Kidney capillary endothelial cell (primary cell): ENCODE measurements at places on chromosomes 6 and 20.

DNA sequence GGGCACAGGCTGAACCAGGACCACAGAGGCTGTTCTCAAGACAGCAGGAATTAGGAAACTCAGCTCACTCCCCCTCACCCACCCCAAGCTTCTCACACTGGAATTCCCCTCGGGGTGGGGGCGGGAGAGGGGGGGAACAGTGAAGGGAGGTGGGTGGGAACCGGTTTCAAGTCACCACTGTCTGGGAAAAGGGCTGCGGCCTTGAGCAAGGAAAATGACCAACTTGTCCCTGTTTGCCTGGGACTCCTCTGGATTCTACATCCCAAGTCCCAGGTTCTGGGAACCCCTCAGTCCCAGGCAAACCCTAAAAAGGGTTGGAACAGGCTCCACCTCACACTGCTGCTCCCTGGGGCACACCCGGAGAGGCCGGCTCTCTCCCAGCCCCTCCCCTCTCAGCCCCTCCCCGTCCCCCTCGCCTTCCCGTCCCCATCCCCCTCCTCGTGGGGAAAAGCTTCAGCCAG is 230.7 kb downstream of the TFAP2C start:
- no peak for DNase-seq

- peak; percentile 60 for DNase-seq
These were observed 648.8 kb upstream of the AGPAT4 start for GRCh38 chr6:161922631-161923119.

DNA sequence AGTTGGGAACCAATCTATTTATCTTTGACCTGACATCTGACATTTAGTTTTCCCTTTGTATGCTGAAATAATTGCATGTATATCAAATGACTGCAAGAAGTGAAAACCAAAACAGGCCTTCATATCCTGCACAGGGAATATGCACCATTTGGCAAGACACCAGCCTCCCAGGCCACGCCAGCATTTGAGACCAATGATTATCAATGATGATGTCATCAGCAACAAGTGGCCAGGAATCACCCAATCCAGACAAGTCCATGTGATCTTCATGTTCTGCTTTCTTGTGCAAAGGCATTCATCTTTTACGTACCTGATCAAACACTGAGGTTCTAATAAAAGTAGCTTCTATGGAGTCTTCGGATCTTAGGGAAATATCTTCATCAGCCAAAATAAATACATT is 107.4 kb upstream of the TENT5A start:
- no peak for DNase-seq

DNA sequence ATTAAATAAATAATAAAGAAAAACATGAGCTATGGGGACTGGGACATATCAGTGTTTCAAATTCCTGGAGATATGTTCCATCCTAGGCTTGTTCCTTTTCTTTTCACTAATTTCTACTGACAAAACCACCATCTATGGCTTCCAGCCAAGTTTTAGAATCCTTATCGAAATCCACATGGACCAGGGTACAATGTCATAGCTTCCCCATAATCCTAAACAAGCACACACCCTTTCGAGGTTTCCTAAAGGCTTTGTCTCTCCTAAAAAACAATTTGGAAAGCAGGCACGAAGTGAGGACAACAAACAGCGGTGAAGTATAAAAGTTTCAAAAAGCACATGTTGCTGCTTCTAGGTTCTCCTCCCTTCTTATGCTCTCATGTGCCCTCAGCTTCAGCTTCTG is 13.3 kb upstream of the DST start:
- DNase-seq: no peak

GRCh38 chr20:38514185-38514584 is 41.5 kb downstream of the RALGAPB start:
- no peak for DNase-seq

- peak; percentile 55 for DNase-seq
These were observed 19.0 kb downstream of the SMAP1 start for GRCh38 chr6:70686548-70687133.

DNA sequence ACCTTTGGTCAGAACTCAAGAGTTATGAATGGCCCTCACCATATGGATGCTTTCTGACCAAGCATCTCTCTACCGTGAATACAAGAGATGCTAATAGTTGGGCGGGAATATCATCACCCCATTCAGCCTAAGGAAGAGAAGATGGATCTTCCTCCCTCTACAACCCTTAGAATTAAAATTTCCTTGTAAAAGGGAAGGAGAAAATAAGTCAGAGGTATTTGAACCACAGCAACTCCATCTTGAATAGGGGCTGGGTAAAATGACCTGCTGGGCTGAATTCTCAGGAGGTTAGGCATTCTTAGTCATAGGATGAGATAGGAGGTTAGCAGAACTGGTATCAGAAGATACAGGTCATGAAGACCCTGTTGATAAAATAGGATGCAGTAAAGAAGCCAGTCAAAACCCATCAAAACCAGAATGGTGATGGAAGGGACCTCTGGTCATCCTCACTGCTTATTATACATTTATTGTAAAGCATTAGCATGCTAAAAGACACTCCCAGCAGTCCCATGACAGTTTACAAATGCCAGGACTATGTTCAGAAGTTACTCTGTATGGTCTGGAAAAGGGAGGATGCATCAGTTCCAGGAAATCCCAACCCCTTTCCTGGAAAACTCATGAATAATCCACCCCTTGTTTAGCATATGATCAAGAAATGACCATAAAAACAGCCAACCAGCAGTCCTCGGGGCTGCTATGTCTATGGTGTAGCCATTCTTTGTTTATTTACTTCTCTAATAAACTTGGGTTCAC is 101.2 kb downstream of the DTNBP1 start:
- no peak for DNase-seq
